Activated naive CD4-positive, alpha-beta T cell treated with Interleukin-2 at 50 U/mL for 16 hours (primary cell): ENCODE measurements at places on chromosomes 11 and 22.

DNA sequence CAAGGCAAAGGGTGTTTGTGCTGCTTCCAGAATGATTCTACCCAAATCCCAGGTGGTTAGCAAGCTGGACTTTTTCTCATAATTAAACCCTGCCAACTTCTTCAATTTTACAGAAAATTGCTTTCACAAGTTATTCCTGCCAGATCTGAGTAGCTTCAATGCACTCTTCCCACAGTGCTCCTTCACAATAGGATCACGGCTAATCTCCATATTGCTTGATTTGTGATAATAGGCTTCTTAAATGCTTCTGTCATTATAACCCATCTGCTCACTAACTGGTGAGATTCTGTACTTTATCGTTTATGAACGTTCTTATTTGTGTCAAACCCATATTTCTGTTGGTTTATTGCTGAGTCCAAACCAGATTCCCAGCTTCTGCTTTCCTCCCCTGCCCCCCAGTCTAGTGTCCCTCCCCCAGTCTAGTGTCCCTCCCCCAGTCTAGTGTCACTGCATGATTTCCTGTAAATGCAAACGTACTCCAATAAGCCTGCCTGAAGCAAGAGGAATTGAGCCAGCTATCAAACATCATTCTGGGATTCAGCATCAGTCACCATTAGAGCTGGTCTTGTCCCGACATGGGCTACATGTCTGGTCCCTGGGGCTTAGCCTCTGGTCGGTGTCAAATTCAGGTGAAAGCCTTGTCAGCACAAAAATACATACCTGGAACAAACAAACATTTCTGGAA, 14.0 kb downstream of the MMP3 start:
- DNase-seq: no peak

- DNase-seq: no peak
Measured at GRCh38 chr11:31387379-31387778, 17.7 kb downstream of the DNAJC24 start.

- DNase-seq: no peak
Measured at GRCh38 chr22:47000888-47001287, 238.4 kb downstream of the TBC1D22A start.

GRCh38 chr11:11968511-11969280, 39.7 kb downstream of the DKK3 start:
- no peak for DNase-seq

- DNase-seq: no peak
Measured at GRCh38 chr22:45503050-45503815, 550 bp downstream of the FBLN1 start.

DNA sequence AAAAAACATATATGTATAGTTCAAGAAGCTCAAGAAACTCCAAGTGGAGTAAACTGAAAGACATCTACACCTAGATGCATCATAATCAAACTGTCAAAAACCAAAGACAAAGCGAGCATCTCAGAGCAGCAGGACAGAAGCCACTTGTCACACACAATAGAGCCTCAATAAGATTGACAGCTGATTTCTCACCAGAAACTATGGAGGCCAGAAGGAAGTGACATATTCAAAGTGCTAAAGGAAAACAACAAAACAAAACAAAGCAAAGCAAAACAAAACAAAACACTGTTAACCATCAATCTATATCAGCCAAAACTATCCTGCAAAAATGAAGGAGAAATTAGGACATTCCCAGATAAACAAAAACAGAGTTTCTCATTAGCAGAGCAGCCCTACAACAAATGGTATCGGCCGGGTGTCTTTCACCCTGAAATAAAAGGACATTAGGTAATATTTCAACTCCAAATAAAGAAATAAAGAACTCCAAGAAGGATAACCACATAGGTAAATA, 65.8 kb upstream of the SEPTIN5 start:
- no peak for DNase-seq

DNA sequence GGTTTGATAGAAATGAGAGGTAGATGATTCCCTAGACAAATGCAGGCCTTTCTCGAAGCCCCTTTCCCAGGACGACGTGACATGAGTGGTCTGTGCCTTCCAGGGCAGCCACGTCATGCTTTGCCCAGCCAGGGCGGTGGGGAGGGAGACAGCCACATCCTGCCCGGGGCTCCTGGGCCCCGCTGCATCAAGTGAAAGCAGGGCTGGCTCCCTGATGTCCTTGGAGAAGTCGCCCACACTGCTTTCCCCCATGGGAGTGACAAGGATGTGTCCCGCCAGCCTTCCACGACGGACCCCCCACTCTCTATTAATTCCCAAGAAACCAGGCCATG, 13.2 kb downstream of the PPARA start:
- no peak for DNase-seq

DNA sequence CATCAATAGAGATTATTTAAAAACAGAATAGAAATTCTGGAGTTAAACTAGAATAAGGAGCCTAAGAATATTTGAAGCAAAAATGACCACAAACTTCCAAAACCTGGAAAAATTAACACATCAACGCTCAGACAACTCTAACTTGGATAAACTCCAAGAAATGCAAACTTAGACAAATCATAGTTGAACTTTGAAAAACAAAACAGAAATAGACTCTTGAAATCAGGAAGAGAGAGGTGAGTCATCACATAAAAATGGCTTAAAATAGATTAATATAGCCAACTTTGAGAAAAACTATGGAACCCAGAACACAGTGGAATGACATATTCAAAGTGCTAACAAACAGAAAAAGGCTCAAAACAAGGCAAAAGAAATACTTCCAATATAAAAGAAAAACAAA, 974.2 kb downstream of the JRKL start:
- no peak for DNase-seq

DNA sequence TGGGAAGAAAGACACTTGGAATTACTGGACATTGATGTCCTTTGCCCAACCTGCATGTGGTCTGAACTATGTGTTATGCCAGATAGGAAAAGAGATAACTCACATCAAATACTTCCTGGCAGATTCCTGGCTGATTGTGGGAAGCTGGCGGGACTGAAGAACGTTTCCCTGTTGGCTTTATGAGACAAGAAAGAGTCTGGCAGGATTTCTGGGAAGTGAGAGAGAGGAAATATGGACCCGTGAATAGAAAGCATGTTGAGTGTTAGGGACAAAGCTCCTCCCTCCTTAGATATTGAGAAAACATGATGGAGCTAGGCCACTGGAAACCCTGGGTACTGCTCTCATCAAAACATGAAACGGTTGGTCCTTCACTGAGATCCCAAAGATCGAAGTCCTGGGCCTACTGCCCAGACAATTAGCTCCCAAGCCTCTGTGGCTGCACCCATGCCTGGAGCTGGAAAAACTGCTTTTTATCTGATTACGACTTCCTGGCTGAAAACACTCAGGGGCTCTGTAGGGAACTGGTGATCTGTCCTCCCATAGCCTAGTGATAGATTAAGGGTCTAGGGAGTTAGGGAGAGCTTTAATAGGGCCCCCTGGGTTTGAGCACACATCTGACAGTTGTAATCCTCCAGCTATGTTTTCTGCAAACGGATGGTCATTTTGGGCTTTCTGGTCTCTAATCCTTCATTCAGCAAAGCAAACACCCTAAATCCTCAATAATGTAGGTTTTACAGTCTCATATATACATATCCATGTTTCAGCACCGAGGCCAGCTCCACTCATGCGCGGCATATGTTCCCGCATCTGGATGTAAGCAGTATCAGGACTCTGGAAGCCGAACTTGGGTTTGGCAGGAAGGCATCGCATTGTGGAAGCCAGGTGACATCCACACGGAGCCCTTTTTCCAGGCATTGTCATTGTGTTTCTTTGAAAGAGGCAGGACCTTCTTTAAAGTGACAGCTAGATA, 6.1 kb upstream of the B3GAT1 start:
- DNase-seq: no peak

DNA sequence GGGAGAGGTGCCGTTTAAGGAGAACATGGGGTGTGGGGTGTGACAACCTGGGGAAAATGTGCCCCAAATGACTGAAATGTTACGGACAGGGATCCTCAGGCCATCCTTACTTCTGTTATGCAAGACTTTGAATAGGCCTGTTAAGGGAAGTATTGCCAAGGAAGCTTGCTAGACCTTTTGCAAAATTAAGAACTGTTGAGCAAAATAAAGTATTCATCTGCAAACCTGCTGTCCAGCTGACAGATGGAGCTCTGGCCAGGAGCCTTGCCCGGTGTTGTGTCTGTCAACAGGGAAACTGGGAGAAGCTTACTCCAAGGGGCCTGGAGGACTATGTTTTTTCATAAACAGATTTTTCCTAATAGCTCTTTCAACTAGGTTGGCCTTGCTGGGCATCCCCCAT, 48.0 kb downstream of the FAT3 start:
- DNase-seq: no peak

- no peak for DNase-seq
Measured at GRCh38 chr22:29458551-29458950, 20.2 kb downstream of the RFPL1 start.

DNA sequence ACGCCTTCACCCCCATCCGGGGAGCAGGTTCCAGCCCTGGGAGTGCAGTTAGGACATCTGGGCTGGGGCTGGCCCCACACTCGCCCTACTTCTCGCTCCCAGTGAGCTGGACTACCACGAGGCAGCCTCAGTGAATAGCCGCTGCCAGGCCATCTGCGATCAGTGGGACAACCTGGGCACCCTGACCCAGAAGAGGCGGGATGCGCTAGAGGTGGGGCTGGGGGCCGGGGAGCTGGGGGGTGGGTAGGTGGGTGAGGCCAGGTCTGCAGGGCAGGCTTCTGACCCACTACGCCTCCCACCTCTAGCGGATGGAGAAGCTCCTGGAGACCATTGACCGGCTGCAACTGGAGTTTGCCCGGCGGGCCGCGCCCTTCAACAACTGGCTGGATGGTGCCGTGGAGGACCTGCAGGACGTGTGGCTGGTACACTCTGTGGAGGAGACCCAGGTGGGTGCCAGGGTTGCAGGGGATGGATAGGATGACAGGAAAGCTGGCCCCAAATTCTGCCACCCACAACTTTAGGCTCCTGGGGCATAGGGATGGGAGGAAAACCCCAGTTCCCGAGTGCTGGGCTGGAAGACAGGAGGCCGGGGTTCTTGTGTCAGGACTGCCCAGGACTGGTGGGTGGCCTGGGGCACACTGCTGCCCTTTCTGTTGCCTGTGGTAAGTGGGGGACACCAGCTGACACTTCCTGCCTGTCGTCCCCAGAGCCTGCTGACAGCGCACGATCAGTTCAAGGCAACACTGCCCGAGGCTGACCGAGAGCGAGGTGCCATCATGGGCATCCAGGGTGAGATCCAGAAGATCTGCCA, 8.3 kb downstream of the CTSF start:
- DNase-seq: no peak

DNA sequence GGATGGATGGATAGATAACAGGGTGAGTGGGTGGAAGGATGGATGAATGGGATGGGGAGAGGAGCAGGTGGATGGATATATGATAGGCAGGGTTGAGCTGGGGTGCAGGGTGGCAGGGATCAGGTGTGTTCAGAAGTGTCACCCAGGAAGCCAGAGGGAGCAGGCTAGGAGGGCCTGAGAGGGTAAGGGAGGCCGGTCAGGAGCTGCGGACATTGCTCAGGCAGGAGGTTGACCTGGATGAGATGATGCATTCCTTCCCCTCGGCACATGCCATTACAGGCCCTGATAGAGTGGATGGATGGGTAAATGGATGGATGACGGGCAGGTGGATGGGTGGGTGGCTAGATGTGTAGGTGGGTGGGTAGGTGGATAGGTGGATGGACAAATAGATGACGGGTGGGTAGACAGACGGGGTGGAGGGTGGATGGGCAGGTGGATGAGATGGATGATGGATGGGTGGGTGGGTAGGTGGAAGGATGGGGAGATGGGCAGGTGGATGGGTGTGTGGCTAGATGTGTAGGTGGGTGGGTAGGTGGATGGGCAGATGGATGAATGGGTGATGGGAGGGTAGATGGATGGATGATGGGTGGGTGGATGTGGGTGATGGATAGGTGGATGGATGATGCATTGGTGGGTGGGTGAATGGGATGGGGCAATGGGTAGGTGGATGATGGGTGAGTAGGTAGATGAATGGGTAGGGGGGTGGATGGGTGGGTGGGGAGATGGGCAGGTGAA, 8.0 kb downstream of the DHCR7 start:
- no peak for DNase-seq

- no peak for DNase-seq
Measured at GRCh38 chr22:43894122-43894521, 2.3 kb upstream of the PNPLA5 start.

GRCh38 chr22:41857155-41857859, 24.4 kb downstream of the SREBF2 start:
- peak; percentile 82 for DNase-seq

GRCh38 chr11:46392421-46393230, 1.1 kb upstream of the CHRM4 start:
- DNase-seq: peak; percentile 80

GRCh38 chr11:77066229-77067042, at the start of gene CAPN5:
TSS of gene CAPN5 (plus strand) at chr11:77066971. CDS start at chr11:77084887, 17,916 bp downstream.
- peak; percentile 89 for DNase-seq

DNA sequence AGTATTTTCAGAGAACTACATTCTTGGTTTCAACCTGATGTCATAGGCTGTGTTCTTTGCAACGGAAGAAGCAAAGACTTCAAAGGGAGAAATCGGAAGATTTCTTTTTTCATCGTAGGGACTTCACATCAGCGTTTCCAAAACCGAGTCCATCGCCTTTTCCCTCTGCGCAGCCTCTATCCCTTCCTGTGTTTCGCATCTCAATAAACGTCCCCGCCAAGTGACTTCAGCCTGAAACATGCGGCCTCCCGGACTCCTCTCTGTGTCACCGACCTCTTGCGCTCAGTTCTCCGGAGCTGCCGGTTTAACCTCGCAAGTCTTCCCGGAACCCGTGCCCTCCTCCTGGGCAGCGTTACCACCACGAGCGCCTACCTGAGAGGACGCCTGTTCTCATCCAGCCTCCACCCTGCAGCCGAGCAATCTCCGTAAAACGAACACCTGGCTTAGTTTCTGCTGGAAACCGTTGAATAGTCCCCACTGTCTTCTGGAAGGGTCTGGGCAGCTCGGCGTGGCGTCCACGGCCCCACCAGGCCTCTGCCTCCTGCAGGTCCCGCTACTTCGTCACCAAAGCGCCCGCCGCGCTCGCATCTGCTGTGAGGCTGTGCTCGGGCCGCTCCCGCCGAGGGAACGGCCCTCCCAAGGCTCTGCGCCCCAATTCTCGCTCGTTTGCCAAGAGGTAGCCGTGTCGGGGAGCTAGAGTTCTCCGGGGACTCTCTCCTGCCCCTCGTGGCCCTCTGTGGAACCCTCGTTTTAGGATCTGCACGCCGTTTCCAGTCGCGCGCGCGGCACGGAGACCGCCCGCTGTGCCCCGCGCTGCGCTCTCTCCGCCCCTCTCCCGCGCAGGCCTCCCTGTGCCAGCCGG, at the start of gene GLB1L3:
Gene GLB1L3, plus strand, starts transcription at position 846 of the 862 bp plus-strand sequence. CDS start 362 bp downstream, outside the sequence.
- DNase-seq: peak; percentile 82

DNA sequence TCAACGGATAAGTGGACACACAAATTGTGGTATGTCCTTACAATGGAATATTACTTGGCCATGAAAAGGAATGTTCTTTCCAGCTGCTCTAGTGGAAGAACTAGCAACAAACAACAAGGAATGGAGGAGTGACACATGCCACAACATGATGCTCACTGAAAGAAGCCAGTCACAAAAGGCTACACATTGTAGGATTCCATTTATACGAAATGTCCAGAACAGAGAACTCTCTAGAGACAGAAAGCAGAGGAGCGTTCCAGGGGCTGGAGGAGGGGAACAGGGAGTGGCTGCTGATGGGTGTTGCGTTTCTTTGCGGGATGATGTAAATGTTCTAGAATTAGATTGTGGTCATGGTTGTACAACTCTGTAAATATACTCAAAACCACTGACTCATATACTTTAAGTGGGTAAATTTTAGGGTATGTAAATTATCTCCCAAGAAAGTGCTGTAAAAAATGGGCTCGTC, 32.4 kb upstream of the PDGFB start:
- DNase-seq: no peak

- DNase-seq: peak; percentile 42
Measured at GRCh38 chr11:119144825-119145486, 3.9 kb upstream of the ABCG4 start.
